Posterior vena cava (tissue), 2 donors: ENCODE measurements at places on chromosomes 4 and X.

- DNase-seq: no peak
These were observed 50.4 kb downstream of the USP11 start for GRCh38 chrX:47283015-47283771.

DNA sequence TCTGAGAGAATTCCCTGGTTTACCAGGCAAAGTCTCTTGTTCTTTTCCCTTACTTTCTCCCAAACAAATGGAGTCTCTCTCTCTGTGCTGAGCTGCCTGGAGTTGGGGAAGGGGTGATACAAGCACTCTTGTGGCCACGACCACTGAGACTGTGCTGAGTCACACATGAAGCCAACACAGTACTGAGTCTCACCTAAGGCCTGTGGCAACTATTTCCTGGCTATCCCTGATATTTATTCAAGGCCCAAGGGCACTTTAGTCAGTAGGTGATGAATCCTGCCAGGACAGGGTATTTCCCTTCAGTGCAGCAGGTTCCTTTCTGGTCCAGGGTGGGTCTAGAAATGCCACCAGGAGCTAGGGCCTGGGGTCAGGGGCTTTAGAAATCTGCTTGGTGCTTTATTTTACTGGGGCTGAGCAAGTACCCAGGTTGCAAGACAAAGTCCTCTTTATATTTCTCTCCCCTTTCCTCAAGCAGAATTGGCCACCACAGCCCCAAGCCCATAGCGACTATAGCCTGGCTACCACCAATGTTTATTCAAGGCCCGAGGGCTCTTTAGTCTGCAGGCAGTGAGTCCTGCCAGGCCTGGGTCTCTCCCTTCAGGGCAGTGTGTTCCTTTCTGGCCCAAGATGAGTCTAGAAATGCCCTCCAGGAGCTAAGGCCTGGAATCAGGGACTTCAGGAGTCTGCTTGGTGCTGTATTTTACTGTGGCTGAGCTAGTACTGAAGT is 10.5 kb downstream of the ARL13A start:
- DNase-seq: no peak

GRCh38 chr4:87053802-87054767 is 119.3 kb downstream of the AFF1 start:
- DNase-seq: no peak

DNA sequence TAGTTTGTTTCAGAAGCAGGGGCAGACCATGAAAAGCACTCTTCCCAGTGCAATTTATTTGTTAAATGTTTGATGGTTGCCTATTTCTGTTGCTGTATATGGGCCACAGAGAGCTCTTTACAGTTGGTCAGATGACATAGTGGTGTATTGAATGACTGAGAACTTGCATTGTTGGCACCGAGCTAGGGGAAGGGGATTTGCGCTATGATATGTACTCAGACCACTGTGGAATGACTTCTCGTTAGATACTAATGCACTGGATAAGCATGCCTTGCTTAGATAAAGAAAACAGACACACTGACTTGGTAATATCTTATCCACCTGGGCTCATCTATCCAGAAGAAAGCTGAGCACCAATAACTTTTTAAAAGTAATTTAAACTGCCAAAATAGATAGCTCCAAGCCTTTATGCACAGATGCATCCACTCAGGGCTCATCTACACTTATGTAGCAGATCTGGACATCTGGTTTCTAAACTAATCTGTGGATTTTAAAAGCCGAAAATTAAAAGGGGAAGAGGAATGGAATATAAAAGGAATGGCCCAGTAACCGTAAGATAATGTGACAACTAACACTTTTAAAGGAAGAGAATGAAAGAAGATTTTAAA is 132.7 kb downstream of the GATB start:
- DNase-seq: no peak

- DNase-seq: no peak
These were observed 202.1 kb downstream of the LHFPL1 start for GRCh38 chrX:112477653-112478052.

GRCh38 chr4:85127653-85128052 is 161.2 kb upstream of the WDFY3 start:
- DNase-seq: no peak

DNA sequence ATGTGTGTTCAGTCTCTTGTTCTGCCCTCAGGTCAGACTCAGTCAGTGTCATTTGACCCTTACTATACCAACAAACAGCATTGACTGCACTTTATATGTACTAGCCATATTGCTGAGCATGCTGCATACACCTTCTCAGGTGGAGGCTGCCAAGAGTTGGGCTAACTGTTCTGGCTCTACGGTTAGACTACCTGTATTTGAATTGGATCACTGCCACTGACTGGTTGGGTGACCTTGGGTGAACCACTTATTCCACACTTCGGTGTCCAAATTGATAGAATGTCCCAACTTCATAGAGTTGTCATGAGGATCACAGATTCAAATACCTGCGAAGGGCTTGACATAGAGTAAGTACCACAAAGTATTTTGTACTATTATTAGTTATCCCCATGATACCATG is 91.2 kb upstream of the GPR50 start:
- DNase-seq: no peak

GRCh38 chr4:169311643-169312365 is 41.0 kb upstream of the SH3RF1 start:
- DNase-seq: no peak

GRCh38 chr4:81541161-81541945 is 69.6 kb upstream of the RASGEF1B start:
- no peak for DNase-seq

DNA sequence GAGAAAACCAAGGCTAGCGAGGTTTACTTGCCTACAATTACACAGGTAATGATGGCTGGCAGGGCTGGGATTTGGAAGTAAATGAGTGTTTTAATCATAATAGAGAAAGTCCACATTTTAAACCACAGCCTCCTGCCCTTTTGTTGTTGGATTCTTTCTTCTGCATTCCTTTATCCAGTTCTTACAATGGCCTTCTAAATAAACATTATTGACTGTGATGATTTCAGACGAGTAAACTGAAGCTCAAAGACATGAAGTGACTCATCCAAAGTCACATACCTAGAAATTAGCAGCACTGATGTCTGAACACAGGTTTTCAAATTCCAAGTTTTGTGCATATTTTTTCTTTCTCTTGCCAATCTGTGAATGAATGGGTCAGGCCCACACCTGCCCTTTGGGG is 51.2 kb upstream of the C1QTNF7 start:
- DNase-seq: no peak

- DNase-seq: no peak
These were observed 175.7 kb upstream of the MXRA5 start for GRCh38 chrX:3522101-3522650.

- no peak for DNase-seq
These were observed 28.9 kb upstream of the TLL1 start for GRCh38 chr4:165844161-165844560.

DNA sequence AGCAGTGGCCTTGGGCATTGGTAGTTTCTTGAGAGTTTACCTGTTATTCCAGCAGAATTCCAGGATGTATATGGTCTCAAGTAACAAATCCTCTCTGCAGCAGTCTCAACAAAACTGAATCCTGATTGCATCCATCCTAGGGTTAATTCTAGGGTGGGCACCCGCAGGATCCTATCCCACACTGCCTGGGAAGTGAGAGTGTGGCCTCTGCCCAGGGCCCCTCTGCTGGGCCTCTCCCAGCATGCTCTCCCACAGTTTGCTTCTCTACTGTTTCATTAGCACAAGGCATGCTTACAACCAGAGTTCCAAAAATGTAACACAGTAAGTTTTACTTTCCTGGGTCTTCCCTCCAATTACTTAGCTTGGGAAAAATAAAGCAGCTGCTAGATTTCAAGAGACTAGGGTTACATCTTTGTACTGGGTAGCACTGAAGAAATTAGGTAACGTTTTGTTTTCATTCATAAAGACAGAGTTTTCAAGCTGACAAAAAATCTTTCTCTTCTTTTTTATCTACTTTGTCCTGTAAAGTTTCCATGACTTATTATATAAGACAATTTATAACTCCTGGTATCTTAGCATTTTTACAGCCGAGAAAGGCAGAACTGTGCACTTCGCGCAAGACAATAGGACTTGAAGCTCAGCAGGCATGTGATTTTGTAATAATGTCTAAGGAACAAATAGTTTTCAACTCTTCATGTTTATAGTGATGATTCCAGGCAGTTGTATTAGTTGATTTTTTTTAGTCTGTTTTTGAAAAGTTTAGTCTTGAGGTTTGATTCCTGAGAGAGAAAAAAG is 131.2 kb upstream of the PCDH18 start:
- no peak for DNase-seq

DNA sequence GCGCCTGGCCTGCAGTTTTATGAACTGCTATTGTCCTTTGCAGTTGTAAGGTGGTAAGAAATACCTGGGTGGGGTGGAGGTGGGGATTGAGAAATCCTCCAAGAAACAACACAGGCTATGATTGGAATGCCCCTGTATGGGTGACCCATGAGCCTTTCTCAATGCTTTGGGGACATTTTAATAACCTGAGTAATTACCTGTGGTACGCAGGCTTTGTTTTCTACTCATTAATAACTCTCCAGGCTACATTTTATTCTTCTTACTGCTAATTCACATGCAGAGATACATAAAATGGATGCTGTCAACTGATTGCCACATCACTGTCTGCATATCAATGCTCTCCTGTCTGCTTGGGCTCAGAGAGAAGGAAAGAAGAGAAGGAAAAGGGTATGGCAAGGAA is 41.8 kb downstream of the PHEX start:
- DNase-seq: no peak

DNA sequence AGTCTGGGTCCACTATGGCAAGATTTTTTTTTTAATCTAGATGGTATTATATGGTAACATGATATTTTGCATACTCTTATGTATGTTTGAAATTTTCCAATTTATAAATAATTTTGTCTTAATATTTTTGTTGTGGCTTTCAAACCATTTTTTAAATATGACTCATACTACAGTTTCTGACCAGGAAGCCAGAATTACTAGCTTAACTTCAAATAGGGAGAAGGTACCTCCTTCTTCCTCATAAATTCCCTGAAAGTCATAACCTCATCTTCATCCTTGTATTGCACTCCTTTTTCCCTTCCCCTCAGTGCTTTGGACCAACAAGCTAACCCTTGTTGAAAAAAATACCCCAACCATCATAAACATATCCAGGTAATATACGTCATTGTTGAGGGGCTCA is 21.6 kb downstream of the ARAP2 start:
- DNase-seq: no peak

GRCh38 chrX:102712981-102713625 is 855 bp downstream of the GPRASP2 start:
- no peak for DNase-seq

GRCh38 chr4:79266136-79266535 is 59.7 kb downstream of the NAA11 start:
- DNase-seq: no peak

GRCh38 chrX:120512627-120513026 is 43.5 kb upstream of the LAMP2 start:
- DNase-seq: no peak

DNA sequence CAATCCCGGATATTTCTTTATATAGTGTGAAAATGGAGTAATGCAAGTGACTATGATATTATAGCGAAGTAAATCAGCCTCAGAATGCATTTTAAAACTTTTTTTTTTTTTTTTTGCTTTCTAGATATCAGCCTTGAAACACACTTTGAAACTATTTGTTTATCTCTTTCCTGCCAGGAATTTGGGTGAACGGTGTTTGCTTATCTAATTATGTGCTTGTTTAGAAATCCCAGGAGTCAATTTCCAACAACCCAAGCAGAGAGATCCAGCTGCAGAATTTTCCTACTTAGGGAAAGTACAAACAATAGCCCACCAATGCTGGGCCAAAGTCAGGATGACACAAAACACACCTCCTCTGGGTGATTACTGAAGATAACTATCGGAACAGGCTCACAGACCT is 958.8 kb downstream of the PCDH18 start:
- no peak for DNase-seq

DNA sequence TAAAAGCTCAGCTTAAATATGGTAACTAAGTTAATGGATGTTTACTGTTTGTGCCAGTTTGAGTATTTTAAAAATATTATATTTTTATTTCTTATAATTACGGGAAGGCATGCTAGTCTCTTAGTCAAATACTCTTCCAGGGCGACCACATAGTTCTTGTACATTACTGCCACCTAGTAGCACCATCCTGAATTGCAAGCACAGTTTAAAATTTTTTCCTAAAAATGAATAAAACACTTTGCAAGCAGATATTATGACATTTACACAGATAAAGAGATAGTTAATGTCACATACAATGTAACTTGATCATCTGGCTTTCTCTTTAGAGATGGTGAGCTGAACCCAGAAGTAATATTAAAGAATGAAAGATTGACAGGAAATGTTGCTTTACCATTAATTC is 11.5 kb downstream of the NDP start:
- DNase-seq: no peak

DNA sequence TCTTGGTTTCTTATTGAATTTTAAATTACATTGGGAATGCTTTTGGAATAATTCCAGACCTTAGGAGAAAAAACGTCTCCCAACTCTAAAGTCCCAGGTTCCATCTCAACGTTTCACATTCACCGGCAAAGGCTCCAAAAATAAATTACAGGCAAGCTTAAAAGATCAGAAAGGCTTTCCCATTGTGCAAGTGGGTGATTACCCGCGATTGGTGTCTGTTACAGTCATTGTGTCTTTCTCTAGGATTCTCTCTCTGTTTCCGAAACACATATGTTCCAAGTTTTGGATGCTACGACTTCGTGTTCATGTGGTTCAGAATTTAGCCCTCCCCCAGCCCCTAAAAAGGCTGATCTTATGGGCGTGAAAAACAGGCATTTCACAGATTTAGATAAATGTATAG is 41.8 kb downstream of the PALLD start:
- no peak for DNase-seq

- DNase-seq: no peak
These were observed 865 bp downstream of the FAM200B start for GRCh38 chr4:15682242-15683142.

DNA sequence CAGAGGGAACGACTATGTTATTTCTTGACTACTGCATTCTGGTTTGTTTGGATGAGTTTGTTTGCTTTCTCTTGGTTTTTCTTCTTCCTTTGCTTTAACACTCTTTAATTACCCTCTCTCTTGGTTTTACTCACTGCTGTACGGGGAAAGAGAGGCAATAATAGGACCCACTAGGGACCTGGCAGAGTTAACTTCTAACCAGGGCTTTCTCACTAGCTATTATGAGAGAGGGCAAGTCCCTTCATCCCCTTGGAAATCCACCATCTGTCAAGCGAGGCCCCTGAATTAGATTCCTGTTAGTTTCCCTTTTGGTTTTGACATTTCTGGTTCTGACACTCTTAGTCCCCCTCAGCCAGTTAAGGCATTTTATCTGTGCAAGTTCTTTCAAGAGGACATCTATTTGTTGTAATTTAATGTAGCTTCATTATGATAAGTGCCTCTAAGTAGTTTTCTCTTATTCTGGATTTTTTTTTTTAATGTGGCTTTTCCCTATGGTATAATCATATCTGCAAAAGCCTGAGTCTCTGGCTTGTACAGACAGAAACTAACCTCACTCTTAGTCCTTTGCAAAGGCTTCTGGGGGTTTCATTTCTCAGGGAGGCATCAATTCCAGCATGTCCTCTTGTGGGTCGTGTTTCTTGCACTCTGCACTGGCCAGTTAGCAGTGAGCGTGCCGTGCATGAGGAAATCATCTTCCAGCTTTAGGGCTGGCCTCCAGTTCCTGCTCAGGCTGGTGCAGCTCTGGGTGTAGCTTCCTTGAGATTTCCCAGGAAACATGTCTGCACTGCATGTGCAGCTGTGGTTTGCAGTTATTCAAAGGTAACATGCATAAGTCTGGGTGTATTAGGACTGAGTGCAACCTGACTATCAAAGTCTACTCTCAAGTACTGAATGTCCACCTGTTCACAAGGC is 221.3 kb downstream of the STIM2 start:
- no peak for DNase-seq
